Pulmonary artery endothelial cell (primary cell): ENCODE measurements at places on chromosomes 12 and 14. TPM values are rescaled to one million over a fixed set of nuclear protein-coding genes. Genes with fewer than 3 reads are reported as not detected.

DNA sequence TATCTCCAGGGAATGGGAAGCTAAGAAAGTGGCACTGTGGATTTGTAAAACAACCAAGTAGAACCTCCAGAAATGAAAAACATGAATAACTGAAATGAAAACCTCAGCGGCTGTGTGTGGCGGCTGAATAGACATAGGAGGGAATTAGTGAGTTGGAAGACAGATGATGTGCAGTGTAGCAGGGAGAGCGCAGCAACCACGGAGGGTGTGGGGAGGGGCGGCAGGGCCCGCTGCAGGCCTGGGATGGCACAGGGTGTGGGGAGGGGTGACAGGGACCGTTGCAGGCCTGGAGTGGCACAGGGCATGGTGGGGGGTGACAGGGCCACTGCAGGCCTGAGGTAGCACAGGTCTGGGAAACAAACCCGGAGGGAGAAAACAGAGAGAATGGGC lies 51.1 kb downstream of the BEGAIN start:
- DNase-seq: no peak

GRCh38 chr14:41349289-41349910 lies 257.3 kb upstream of the LRFN5 start:
- DNase-seq: no peak

Gene HVCN1
- 2.2 and 4.6 TPM in 2 replicates for total RNA-seq

DNA sequence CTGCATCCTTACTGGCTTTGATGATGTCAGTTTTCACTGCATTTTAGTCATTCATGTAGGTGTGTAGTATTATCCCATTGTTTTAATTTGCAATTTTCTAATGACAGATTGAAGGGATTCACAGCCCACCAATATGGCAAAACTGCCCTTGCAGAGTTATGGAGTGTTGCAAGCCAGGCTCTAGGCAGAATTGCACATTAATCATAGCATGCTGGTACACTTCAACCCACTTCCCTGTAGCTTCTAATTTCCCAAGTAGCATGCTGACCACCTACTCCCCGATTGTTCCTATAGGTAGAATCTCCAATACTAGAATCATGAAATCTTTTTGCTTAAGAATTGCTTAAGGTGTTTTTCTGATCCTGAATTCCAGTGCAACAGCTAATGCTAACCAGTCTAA lies 5.2 kb upstream of the RNASE6 start:
- no peak for DNase-seq

DNA sequence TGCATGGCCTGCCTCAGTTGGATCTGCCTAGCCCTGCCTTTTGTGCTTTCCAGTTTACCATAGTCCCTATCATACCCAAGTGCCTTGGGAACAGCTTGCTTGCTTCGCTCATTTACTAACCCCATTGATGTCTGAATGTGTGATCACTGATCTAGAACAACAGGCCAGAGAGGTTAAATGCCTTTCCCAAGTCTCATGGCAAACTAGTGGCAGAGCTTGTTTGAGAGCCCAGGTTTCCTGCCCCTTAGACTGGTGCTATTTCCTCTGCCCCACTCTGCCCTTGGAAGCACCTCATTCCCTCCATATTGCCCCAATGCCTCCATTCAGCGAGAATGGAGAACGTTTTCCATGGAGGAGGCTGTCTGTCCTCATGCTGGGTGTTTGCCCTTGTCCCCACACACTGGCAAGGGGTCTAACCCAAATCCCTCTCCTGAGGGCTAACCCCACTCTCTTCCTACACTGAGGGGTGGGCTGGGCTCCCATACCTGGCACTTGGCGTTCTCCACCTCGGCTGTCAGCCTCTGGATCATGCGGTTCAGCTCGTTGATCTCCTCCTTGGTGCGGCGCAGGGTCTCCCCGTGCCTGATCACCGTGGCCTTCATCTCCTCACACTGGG lies 19.8 kb downstream of the KRT7 start:
- no peak for DNase-seq

DNA sequence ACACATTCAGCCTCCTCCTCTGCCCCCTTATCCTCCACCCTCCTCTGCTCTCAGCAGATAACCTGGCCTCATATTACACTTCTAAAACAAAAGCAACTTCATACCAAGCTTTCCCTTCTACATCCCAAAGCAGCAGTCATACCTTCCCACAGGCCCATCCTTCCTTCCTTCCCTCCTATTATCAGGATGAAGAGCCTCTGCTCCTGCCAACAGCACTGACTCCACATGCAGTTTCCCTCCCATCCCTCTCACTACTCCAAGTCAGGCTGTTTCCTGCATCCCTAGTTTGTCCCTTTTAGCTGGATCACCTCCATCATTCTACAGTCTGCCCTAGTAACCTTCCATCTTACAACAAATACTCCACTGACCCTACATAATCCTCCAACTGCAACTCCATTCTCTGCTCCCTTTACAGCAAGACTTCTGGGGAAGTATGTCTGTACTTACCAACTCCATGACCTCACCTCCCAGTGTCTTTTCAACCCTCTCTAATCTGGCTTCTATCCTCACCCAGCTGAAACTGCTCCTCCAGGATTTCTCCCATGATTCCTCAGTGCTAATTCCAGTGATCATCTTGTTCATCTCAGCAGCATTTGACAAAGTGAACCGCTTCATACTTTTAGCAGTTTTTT lies 4.9 kb upstream of the YEATS4 start:
- DNase-seq: no peak

Gene MYF5
- not detected in 2 replicates for total RNA-seq

- DNase-seq: no peak
These were observed 275.1 kb downstream of the IPO8 start for GRCh38 chr12:30420561-30420960.
